Stimulated activated CD4-positive, alpha-beta T cell treated with anti-CD3 and anti-CD28 coated beads, Interleukin-1b, Interleukin-23, amount 100 ng/mL, for 1 hour (primary cell): ENCODE measurements at places on chromosomes 1 and 21.

GRCh38 chr21:43311301-43311817 lies 115.6 kb downstream of the SIK1 start:
- DNase-seq, result no peak

DNA sequence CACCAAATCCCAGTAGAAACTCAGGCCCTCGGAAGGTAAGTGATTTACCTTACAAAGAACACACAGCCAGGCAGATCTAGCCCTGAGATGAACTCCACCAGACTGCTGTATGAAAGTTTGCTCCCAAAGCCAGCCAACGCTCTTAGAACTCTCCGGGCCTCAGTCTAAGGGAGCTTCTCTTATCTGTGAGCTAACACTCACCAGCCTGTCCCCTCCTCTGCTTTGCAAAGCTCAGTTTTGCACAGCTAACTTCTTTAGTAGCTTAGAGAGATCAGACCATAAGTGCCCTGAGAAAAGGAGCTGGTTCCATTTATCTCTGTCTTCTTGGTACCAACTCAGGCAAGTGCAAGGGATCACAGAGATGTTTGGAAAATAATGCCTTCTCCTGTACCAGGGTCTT lies 195.8 kb upstream of the JUN start:
- DNase-seq, result no peak

DNA sequence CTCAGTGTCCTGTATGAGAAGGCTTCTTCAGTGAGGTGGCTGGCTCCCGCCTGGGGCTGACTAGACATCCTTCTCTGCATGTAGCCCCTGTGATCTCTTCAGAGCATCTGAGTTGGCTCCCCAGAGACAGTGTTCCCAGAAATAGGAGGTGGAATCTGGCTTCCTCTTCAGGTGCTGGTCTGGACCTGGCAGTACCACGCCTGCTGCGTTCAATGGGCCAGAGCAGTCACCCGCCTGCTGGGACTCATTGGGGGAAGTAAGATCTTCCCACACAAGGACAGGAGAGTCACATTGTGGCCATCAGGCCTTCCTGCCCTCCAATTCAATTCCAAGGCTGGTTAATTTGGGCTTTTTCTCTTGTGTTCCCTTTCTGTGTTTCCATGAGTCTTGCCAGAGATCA lies 51.0 kb downstream of the ADARB1 start:
- DNase-seq, result no peak

DNA sequence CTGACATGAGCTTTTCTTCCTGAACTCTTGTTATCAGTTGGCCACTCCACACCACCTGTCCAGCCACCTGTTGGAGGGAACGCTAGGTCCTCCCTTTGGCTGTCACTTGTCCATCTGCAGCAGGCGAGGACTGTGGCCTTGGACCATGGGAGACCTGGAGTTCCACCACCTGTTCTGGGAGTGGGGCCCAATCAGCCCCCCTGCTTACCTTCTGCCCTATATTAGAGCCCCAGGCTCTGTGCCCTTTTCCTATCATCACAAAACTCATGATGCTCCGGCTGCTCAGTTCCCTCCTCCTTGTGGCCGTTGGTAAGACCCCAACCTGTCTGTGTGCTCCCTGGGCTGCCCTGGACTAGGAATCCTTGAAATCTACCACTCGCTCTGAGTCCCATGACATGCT lies at the start of gene CELA3A:
TSS of gene CELA3A (plus strand) at position 249 of the 400 bp plus-strand sequence. CDS start at position 267, 18 bp downstream.
- DNase-seq, result no peak

DNA sequence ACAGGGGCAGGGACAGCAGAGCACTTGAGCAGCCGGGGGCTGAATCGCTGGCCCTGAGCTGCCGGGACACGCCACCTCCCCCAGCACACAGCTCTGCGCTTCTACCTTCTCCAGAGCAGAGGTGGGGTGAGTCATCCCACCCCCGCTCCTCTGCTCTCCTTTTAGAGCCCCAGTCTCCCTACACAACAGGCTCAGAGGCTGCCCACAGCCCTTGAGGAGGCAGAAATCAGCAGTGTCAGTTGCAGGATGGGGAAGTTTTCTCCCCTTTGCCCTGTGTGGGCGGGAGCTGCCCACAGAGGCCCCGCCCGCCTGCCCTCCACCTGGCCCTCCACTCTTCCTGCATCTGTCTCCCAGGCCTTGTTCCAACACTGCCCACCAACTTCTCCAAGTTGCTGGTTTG lies 94.6 kb downstream of the STUM start:
- DNase-seq, result no peak

GRCh38 chr21:46598581-46599572 lies 6.0 kb downstream of the S100B start:
- no peak for DNase-seq

DNA sequence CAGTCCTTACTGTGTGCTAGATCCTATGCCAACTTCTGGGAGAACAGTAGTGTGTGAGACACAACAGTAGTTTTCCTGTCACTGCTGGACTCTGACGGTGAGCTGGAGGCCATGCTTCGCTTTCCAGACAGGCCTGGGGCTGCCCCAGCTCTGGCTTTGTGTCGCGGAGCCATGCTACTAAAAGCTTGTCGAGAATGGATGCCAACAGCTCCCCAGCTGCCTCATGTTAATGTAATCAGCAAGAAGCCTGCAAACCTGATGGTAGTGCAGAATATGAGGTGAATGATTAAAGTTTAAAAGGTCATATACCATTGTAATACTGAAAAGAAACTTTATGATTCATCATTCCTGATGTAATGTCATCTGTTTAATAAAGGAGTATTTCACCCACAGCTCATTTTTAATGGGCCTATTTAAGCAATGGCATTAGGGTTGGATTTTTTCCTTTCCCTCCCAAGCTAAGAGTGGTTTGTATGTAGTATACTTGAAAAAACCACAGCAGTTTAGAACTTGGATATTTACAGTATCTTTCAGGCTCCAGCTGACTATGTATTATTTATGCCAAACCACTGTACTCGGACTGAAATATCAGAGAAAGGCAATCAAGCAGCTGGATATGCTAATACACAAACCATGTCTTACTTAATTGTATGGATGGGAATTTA lies 343.0 kb downstream of the NUF2 start:
- DNase-seq, result no peak

DNA sequence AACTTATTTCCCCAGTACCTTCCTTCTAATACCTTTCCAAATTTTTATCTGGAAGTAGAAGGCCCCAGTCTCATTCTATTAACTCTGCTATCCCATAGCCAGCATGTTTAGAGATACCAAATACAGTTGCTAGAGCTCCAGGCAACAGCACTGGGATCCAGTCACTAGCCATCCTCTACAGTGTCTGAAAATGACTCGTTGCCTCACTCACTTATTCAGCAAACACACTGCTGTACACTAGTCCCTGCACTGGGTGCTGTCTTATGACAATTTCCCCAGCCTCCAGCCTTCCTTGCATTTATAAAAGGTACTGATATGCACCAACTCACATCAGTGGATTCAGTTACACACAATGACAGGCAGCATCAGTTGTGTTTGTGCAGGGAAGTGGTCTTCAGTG lies 179.0 kb downstream of the DSCAM start:
- no peak for DNase-seq

DNA sequence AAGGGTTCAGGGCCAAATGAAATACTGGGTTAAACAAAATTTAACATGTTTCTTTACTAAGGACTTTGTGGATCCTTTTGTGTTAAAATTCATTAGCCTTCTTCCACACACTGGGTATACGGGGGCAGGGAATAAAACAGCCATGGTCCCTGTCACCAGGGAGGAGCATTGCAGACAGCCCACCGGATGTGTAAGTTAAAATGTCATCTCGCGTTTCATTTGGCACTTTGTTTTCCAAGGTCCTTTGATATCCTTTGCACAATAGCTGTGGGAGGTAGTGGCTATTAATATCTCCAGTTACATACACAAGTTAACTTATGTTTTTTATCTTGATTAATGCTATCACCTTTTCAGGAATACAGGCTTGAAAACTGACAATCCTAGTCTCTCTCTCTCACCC lies 172.7 kb downstream of the BARHL2 start:
- DNase-seq, result no peak

DNA sequence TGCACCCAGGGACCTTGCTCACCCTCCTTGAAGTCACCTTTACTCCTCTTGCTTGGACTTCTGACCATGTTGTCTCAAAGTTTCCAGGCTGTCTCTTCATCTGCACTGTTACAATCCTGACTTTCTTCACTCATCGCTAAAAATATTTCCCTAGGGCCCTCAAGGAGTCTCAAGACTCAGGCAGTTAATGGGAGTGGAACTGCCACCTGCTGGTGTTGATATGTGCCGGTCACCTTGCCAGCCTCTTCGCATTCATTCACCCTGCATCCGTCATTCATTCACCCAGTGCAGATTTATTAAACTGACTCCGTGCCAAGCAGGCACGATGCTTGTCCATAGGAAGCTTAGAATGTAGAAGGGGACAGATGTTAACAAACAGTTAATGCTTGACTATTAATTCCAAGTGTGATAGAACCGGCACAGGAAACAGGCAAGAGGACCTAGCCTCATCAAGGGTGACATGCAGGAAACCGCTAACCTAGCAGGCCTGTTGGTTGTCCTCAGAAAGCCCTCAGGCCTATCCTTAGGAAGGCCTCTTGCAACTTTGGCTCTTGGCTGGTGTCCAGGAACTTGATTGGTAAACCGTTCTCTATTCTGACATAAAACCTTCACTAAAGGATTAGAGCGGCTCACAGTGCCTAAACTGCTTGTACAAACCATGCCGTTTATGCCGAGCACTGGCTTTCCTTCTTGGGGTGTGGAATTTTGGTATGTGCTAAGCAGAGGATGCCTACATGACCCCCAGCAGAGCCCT lies 342.2 kb downstream of the CAMTA1 start:
- DNase-seq, result no peak

DNA sequence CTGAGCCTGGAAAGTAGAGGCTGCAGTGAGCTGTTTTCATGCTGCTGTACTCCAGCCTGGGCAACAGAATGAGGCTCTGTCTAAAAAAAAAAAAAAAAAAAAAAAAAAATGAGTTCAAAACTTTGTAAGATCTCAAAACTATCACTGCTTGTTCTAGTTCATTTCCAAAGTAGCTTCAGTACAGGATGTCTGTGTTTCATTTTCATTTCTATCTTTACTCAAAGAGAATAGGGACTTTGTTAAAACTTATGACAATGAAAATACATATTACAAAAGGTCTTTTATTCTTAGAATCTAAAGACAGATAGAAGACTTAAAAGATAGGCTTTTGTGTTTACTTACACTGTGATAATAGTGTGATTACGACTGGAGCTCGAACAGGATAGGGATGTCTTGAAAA lies 709.7 kb downstream of the ADGRL2 start:
- DNase-seq, result no peak

- no peak for DNase-seq
These were observed 428.3 kb downstream of the KIF26B start for GRCh38 chr1:245583081-245583480.
